ENCODE measurements at places on chromosomes 16 and 17. TPM values are rescaled to one million over a fixed set of nuclear protein-coding genes. Genes with fewer than 3 reads are reported as not detected.

The OR1F1 gene
- total RNA-seq, result not detected

DNA sequence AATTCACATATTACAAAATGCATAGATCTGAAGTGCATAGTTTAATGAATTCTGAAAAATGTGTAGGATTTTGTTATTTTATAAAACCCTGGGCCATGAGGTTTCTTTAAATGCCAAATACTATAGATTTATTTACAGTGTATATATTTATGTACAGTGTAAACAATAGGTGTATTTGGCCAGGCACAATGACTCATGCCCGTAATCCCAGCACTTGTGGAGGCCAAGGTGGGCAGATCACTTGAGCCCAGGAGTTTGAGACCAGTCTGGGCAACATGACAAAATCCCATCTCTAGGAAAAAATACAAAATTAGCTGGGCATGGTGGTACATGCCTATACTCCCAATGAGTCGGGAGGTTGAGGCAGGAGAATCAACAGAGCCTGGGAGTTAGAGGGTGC, 249.4 kb downstream of the PRKCA start:
- no peak for DNase-seq

DNA sequence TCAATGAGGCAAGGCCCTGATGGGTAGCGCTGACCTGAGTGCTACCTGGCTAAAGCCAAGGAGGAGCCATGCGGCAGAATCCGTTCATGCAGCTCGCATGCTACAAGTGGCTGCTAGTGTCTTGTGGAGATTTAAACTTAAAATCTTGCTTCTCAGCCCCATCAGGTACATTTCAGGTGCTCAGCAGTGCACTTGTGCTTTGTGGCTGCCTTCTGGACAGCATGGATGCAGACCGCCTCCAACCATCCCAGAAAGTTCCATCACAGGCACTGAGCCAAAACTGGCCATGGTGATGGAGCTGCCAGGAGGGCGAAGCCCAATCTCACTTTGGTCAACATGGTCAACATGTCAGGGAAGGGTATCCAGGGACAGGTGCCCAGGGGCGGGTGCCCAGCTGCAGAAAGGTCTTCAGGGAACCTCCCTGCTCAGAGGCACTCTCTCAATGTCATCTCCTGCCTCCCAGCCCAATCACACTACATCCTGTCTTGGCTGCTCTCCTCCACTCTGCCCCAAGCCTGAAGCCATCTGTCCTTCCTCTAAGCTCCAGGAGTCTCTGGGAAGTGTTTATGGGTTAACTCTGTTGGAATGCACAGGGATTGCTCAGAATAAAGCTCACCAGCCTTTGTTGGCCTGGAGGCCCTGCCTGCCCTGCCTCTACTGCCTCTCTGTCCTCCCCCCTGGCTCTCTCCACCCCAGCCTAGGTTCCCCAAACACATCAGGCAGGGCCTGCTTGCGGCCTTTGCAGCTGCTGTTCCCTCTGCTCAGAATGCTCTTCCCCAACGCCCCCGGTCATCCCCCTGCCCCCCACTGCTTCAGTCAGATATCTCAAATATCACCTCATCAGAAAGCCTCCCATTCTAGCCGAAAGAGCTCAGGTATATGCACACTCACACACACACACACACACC, 18.3 kb upstream of the TNFRSF13B start:
- no peak for DNase-seq

GRCh38 chr17:39639566-39640458, 2.9 kb downstream of the STARD3 start:
- DNase-seq, result no peak

DNA sequence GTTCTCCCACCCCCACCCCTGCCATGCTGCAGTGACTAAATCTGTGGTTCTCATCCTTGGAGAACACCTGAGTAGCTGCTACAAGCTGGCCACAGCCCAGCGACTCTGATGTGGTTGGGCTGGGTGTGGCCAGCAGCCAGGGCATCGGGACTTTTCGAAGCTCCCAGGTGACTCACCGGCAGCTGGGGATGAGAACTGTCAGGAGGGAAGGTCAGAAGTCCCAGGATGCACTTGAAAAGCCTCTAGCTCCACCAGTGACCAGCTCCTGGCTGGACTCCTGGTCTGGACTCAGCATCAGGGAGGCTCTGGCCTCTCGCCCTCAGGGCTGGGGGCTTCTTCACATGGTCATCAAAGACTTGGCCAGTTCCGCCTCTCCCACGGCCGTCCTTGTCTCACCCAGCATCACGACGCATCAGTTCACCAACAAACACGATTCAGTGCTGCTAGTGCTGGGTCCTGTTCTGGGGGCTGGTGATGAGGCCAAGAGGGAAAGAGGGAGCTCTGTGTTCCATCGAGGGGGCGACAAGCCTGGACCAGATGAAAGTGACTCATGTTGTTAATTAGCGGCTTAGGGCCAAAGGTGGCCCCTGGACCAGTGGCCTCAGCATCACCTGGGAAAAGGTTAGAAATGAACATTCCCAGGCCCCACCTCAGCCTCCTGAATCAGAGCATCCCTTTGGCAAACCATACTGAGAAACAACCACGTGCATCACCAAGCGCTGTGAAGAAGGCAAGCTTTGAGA, 3.9 kb upstream of the C17orf99 start:
- peak; percentile 75 for DNase-seq
